OCI-LY7 (cell line): ENCODE measurements at places on chromosomes 13 and 19. TPM values are rescaled to one million over a fixed set of nuclear protein-coding genes. Genes with fewer than 3 reads are reported as not detected.

Gene GRIK5
- 1.1 and 1.3 TPM in 2 replicates for total RNA-seq

Gene NEK3
- 32.2 and 37.0 TPM in 2 replicates for total RNA-seq

Gene KIR2DL1
- total RNA-seq: not detected in 2 replicates

Gene NCAN
- total RNA-seq: not detected in 2 replicates

Gene CASP14
- total RNA-seq: not detected in 2 replicates

Gene PALM3
- total RNA-seq: not detected in 2 replicates

Gene IL4I1
- total RNA-seq: 1.7 and 1.8 TPM in 2 replicates

Gene SLC7A9
- not detected in 2 replicates for total RNA-seq

Gene GSX1
- total RNA-seq: not detected in 2 replicates

Gene NDUFS7
- 147 and 148 TPM in 2 replicates for total RNA-seq

Gene ZNF699
- 7.8 and 9.0 TPM in 2 replicates for total RNA-seq

Gene SMIM24
- 6.8 and 11.3 TPM in 2 replicates for total RNA-seq

Gene CRLF1
- total RNA-seq: 1.3 and 1.5 TPM in 2 replicates

Gene RPS16
- total RNA-seq: 3,661 and 4,044 TPM in 2 replicates

DNA sequence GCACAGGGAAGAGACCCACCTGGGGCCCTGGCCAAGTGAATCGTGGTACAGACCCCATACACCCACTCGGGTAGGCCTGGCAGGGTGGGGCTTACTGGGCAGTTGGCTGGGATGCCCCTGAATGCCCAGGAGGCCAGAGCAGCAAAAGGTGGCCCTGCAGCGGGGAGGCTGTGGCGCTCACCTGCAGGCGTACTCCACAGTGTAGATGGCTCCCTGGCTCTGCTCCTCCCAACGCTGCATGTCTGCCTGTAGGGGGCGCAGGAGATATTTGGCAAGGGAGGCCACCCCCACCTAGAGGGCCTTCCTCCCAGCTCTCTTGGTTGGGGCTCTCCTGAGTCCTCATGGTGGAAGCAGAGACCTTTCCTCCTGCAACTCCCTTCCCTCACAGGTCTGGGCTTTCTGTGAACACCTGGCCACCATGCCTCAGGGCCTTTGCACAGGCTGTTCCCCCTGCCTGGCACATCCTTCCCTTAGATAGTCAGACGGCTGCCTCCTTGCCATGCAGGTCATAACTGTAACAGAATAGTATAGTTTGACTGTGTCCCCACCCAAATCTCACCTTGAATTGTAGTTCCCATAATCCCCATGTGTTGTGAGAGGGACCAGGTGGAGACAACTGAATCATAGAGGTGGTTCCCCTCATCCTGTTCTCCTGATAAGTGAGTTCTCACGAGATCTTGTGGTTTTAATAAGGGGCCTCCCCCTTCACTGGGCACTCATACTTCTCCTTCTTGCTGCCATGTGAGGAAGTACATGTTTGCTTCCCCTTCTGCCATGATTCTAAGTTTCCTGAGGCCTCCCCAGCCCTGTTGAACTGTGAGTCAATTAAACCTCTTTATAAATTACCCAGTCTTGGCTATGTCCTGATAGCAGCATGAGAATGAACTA is 5.9 kb downstream of the BORCS8 start:
- DNase-seq: peak; percentile 64

DNA sequence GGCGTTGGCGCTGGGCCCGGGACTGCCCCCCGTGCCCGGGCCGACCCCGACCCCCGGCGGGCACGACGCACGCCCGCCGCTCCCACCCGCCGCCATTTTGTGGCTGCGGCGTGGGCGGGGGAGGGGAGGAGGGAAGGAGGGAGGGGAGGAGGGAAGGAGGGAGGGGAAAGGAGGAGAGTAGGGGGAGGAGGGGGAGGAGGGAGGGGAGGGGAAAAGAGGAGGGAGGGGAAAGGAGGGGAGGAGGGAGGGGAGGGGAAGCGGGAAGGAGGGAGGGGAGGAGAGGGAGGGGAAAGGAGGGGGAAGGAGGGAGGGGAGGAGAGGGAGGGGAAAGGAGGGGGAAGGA is at the start of gene BTBD2:
TSS of gene BTBD2 (minus strand) at position 107 of the 343 bp plus-strand sequence. CDS start at position 96, 11 bp downstream.
- DNase-seq: peak; percentile 73

GRCh38 chr19:9871626-9872338 is 36.7 kb downstream of the PIN1 start:
- no peak for DNase-seq

- DNase-seq: peak; percentile 69
Measured at GRCh38 chr19:13262450-13262849, 112.2 kb downstream of the IER2 start.

- DNase-seq: no peak
Measured at GRCh38 chr13:25218019-25218418, 45.9 kb upstream of the AMER2 start.

DNA sequence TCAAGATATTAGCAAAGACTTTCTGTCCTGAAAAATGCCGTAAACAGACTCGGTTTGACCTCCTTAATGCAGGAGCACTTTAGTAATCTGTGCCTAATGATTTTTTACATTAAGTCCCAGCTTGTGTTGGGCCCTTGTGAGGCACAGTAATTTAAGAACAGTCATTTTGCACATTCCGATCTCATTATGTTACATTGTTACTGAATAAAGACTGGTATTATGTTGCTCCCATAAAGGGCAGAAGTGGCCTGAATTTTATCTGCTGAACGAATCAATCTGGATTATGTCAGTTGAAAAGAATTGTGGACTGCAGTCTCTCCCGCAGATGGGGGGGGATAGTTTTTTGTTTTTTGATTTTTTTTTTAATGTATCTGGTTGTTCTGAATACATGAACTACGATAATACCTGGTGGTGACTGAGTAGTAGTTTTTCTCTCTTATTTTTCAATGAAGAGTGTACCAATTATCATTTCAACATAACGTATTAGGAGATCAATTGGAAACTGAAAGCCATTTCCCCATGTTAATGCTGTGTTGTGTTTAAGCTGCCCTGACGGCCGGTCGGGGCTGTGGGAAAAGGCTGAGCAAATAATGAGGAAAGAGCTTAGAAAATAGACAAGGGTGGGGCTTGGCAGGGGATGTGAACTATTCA is 290.2 kb downstream of the ZNF536 start:
- no peak for DNase-seq

GRCh38 chr13:51564252-51564651 is 20.0 kb upstream of the WDFY2 start:
- no peak for DNase-seq

- DNase-seq: no peak
Measured at GRCh38 chr13:84536906-84537305, 654.6 kb upstream of the SLITRK1 start.

- no peak for DNase-seq
Measured at GRCh38 chr13:93079294-93079693, 147.3 kb upstream of the GPC6 start.

- no peak for DNase-seq
Measured at GRCh38 chr13:44711706-44712105, 135.6 kb upstream of the TSC22D1 start.

- peak; percentile 14 for DNase-seq
Measured at GRCh38 chr19:15934332-15935078, at the start of gene CYP4F11. TSS of gene CYP4F11 (minus strand) at chr19:15934529. CDS start at chr19:15934408, 121 bp downstream.

GRCh38 chr19:42985588-42985987 is 40.7 kb downstream of the PSG11 start:
- DNase-seq: no peak

- DNase-seq: no peak
Measured at GRCh38 chr19:6065685-6066374, 44.5 kb downstream of the RFX2 start.

DNA sequence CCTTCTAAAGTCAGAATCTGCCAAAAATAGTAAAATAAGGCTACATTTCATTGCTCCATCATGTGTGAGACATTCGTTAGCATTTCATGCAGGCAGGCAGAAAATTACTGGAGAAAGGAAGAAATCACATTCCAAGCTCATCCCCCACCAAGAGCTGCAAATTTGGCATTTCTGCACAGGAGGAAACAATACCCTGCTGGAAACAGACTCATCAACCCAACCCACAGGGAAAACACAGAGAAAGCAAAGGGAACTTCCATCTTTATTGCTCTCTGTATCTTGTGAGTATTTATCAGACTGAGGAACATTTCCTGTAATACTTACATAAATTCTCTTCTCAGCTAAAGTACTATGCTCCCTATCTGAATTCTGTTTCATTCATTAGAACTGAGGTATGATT is 95.7 kb downstream of the KCTD12 start:
- no peak for DNase-seq

GRCh38 chr13:60397704-60398378 is 821 bp downstream of the TDRD3 start:
- peak; percentile 73 for DNase-seq

DNA sequence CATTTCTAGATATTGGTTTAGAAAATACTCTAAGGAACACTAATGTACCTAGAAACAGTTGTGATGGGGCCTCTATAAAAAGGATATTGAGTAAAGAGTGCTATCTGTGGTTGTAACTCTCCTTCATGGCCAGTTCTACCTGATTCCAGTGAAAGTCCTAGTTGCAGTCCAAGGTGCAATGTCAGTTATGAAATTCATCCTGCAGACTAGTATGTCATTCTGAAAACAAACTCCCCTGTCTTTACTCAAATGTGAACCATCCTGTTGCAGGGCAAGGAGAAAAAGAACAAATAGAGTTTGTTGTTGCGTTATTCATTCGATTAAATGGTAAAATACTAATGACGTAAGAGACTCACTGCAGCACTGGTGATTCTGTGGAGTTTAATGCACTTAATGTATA is 18.3 kb upstream of the N4BP2L1 start:
- DNase-seq: no peak

DNA sequence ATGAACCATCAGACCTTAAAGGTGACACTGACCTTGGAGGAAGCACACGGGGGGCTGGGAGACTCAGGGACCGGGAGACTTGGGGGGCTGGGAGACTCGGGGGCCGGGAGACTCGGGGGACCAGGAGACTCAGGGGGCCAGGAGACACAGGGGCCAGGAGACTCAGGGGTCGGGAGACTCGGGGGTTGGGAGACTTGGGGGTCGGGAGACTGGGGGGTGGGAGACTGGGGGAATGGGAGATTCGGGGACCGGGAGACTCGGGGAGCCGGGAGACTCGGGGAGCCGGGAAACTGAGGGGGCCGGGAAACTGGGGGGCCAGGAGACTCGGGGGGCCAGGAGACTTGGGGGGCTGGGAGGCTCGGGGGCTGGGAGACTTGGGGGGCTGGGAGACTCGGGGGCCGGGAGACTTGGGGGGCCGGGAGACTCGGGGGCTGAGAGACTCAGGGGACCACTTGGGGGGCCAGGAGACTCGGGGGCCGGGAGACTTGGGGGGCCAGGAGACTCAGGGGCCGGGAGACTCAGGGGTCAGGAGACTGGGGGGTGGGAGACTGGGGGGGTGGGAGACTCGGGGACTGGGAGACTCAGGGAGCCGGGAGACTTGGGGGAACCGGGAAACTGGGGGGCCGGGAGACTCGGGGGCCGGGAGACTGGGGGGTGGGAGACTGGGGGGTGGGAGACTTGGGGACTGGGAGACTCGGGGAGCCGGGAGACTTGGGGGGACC is 62.9 kb downstream of the RASA3 start:
- no peak for DNase-seq

DNA sequence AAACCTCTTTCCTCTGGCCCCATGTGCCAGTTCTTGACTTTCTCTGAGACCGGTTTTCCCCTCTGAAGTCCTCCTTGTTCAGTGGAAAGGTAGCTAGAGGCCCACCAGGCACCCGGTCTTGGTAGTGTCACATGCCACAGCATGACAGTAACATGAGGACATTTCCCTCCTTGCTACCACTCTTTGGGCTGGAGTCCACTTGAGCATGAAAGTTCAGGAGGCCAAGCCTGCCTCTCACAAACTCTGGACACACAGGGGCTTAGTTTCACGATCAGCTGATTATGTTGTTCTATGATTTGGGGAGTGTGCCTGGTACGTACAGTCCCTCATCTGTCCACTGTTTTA is 45.6 kb downstream of the NFIX start:
- no peak for DNase-seq

GRCh38 chr19:16372065-16372915 is 47.7 kb downstream of the KLF2 start:
- no peak for DNase-seq

GRCh38 chr13:27022571-27023311 is 148.9 kb downstream of the USP12 start:
- no peak for DNase-seq

- peak; percentile 18 for DNase-seq
Measured at GRCh38 chr13:81171065-81171647, 830.2 kb upstream of the SPRY2 start.

DNA sequence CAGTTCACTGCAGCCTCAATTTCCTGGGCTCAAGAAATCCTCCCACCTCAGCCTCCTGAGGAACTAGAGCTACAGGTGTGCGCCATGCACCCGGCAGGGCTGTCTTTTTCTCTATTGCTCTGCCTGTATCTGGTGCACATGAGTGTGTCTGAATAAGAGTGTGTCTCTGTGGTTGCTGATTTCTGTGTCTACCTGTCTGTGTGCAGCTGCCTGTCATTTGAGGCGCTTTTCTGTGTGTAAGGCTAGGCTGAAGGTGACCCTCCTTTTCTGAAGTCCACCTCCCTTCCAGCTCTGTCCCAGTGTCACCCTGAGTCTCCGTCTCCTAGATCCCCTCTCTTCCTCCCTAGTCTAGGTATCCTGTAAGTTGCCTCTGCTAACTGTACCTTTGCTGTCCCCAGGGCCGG is 1.5 kb upstream of the PRR12 start:
- no peak for DNase-seq

GRCh38 chr13:76307142-76307541 is 579.1 kb downstream of the KCTD12 start:
- no peak for DNase-seq

DNA sequence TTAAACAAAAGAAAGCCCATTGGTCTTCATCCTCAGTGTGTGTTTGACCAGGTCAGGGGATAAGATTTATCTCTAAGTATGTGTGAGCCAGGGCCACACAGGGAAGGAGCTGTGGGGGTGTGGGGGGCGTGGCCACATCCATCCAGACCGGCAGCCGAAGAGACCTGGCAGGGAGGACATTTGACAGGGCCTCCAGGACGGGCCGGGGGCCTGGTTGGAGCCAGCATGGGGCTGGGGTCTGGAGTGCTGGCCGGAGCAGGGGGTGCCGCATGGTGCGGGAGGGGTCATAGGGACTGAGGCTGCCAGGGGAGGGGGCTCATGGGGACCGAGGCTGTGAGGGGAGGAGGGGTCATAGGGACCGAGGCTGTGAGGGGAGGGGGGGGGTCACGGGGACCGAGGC is 20.4 kb upstream of the GNA15 start:
- no peak for DNase-seq

DNA sequence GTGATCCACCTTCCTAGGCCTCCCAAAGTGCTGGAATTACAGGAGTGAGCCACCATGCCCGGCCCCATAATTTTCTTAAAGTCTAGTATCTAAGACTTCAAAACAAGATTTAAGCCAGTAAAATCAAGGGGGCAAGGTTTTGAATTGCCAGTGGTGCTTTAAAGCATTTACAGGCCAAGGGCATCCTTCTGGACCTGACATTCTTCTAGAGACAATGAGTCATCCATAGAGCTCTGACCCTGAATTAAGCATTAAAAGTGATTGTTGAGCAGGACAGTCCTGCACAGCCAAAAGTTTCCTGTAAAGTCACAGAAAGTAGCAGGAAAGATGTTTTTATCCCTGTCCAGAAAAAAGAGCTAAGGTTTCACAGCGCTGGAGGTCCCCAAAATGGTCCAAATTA is 50.9 kb upstream of the ATP12A start:
- no peak for DNase-seq

GRCh38 chr19:5289060-5289990 is 51.3 kb downstream of the PTPRS start:
- DNase-seq: peak; percentile 50
